D721Med (cell line): ENCODE measurements at places on chromosomes 3 and 15.
A peak's percentile ranks its signal among the peaks of the same experiment; 100 is the strongest.

GRCh38 chr3:197398286-197398878 lies 100.0 kb upstream of the DLG1 start:
- DNase-seq, result no peak

- DNase-seq, result no peak
These were observed 73.5 kb upstream of the ABI3BP start for GRCh38 chr3:101066711-101067129.

GRCh38 chr15:32641517-32642059 lies at the start of gene SCG5:
TSS of gene SCG5 (plus strand) at chr15:32641710. CDS start at chr15:32643593, 1,883 bp downstream.
- DNase-seq, result no peak

- no peak for DNase-seq
These were observed 189.4 kb downstream of the MFSD1 start for GRCh38 chr3:158991146-158991705.

GRCh38 chr3:29827756-29828155 lies 546.9 kb downstream of the RBMS3 start:
- DNase-seq, result no peak

DNA sequence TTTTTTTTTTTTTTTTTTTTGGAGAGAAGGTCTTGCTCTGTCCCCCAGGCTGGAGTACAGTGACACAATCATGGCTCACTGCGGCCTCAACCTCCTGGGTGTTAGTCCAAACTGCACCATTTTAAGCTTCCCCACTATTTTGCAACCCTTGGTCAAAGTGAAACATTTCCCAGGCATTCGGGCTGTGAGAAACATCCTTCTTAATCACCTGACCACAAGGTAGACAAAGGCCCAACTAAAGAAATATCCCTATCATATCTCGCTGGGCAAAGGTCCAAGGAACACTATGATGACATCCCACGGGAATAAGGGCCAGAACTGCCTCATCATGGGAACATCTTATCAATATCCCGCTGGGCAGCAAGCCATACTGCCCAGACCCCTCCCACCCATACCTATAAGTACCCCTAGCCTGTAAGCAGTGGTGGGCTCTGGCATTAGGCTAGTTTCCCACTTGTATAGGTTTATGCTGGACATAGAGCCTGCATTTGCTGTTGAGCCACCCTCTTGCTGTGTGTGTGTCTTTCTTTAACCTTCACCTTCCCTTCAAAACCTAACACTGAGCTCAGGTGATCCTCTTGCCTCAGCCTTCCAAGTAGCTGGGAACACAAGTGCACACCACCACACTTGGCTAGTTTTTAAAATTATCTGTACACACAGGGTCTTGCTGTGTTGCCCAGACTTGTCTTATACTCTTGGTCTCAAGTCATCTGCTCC lies 95.2 kb downstream of the SEMA5B start:
- no peak for DNase-seq

DNA sequence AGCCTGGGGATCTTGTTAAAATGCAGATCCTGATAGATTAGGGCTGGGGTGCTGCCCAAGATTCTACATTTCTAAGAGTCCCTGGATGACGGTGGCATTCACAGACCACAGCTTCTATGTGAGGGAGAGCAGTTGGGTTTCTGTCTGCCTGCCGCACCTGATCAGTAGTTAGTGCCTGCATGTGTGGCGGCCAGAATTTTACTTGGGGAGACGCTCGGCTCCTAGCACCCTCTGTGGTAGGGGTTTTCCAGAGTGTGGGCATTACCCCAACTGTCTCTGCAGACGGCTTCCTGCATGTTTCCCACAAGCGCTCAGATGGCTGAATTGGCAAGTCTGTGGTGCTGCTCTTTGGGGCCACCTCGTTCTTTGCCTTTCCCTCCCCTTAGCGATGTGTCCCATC lies 8.3 kb downstream of the GHRL start:
- no peak for DNase-seq

- DNase-seq, result no peak
These were observed 225.6 kb downstream of the TIGIT start for GRCh38 chr3:114519415-114519814.

- no peak for DNase-seq
These were observed 185.8 kb upstream of the CFAP20DC start for GRCh38 chr3:59235634-59236012.

DNA sequence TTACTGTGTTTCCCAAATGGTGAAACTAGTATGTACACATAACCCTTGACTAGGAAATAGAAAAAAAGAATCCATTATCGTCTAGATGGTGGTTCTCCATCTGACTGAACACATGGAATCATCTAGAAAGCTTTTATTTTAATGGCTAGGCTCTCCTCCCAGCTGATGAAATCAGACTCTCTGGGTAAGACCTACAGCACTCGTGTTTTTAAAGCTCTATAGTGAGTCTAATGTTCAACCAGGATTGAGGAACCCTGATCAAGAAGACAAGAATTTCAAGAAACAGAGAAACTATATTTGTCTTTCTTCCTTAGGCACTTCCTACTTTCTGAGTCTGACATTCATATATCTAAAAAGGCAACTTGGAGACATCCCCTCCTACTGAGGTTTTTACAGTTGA lies 118.8 kb downstream of the TMCO5A start:
- DNase-seq, result no peak

- no peak for DNase-seq
These were observed 38.3 kb downstream of the MTHFS start for GRCh38 chr15:79858469-79858868.

DNA sequence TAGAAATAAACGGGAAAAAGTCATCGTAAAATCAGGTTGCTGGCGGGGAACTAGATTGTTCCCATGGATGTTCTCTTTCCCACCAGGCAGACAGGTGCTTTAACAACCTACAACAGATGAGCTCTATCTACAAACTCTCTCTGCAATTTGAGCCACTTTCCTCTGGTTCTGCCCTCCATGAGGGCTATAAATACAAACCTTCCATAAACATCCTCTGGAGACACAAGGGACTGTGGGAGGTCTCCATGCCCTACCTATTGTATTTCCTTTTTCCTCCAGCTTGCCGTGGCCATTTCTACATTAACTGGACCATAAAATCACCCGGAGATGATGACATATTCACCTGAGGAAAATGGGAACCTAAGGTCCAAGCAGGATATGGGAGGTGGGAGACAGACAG lies 151.1 kb downstream of the GABRB3 start:
- DNase-seq, result no peak

GRCh38 chr3:125039131-125040100 lies 16.4 kb downstream of the HEG1 start:
- DNase-seq, result no peak

- DNase-seq, result no peak
These were observed 462 bp downstream of the EDEM1 start for GRCh38 chr3:5187920-5188418.

- no peak for DNase-seq
These were observed 6.9 kb downstream of the CXCR6 start for GRCh38 chr3:45950131-45950530.

DNA sequence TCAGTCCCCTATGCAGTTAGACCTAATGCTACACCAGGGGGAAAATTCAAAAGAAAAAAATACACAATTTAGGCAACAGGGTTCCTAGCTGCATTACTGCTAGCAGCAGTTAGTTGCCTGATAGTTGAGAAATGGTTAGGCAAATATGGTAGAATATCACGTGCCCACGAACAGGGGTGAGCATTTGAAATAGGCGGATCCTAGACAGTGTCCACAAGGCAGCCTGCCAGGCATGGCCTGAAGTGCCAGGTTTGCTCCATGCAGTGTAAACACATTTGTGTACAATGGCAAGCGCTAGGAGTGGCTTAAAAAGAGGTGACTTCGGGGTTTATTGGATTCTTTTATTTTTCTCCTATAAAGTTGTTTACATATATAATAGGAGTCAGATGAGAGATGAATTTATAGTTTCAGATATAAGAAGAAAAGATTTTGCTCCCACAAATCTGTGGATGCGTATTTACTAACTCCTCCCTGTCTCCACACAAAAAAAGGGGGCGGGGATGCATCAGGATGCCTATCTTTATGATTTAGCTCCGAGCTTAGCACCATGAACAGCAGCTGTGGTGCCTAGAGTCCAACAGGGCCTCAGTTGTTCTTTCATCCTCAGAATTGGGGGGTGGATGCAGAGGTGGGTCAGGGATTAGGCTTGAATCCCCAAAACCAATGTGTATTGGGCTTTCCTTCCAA lies 3.9 kb upstream of the TGM4 start:
- no peak for DNase-seq

DNA sequence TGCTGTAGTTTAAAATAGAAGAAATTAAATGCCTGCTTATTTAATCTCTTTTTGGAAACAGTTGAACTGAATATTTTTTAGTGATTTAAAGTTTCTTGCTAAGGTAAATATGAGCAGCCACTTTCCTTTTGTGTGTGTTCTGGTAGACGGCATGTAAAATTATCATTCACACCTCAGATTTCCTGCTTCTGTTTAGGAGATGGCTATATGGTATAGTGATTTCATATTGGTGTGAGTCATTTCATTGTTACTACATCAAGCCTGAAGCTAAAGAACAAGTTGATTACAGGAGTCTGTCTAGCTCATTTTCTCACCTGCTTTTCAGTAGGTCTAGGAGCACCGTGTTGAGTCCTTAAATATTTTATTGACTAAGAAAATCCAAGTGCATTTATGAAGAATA lies 2.2 kb downstream of the LRCH3 start:
- DNase-seq, result no peak

GRCh38 chr15:73972984-73973682 lies 19.0 kb downstream of the STOML1 start:
- peak; percentile 73 for DNase-seq

DNA sequence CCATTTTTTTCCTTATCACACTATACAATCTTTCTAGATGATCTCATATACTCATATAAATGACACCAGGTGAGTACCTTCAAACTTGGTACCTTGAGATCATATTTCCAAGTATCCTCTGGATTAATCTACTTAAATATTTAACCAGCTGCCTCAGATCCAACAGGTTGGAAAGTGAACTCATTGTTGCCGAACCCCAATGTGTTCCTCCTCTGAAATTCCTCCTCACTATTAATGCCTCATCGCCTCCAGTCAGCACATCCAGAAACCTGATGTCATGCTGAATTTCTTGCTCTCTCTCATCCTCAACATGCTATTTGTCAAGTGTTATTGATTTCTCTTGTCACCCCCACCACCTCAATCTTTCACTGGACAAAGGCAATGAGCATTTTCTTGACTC lies 221.8 kb downstream of the FMN1 start:
- no peak for DNase-seq

DNA sequence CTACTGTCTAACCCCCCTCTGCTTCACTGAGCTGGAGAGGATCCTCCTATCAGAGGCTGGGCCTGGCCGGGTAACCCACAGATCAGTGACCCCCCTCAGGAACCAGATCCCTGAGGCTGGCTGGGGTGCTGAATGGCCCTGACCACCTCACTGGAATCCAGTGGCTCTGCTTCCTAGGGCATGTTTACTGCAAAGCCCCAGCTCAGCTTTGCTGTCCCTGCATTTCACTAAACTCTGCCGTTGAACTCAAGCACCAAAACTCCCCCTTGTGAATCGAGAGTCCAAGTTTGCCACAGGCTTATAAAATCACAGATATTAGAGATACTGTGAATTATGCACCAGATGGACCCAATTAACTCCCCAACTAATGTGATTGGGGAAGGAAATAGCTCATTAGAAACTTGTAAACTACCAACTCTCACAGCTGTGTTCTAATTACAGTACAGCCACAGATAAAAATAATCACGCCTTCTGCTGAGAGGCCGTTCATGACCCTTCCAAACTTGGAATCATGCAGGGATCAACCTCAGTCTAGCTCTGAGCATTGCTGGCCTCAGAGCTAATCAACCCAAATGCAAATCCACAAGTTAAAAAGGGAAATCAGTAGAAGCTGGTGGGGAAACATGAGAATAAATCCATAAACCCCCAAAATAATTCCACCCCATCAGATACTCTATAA lies 47.0 kb downstream of the OCA2 start:
- no peak for DNase-seq

GRCh38 chr15:88654430-88655102 lies 15.8 kb downstream of the ISG20 start:
- no peak for DNase-seq

GRCh38 chr3:184540777-184541681 lies 20.6 kb upstream of the EPHB3 start:
- DNase-seq, result no peak

- DNase-seq, result no peak
These were observed 159.6 kb downstream of the MEIS2 start for GRCh38 chr15:36940636-36941260.

- no peak for DNase-seq
These were observed 20.8 kb downstream of the STAG1 start for GRCh38 chr3:136731274-136731884.

- DNase-seq, result peak; percentile 74
These were observed 16.1 kb upstream of the SEMA4B start for GRCh38 chr15:90184786-90185704.

DNA sequence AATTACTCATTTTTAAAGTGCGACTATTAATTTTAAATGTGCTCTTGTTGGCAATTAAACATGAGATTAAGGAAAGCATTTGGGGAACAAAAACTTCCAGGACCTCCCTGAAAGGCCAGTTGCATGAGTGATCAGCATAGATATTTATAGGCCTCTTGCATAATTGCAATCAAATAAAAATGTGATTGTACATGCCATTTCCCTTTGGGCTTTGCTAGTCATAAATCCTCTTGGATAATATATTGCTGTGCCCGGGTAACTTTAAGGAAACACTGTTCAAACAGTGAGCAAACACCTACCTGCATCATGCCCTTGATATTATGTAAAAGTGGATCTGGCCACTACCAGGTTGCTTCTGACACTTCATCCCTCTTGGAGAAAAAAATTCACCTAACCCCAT lies 239.1 kb downstream of the MCTP2 start:
- DNase-seq, result no peak

GRCh38 chr3:119541547-119541946 lies 17.9 kb downstream of the CD80 start:
- DNase-seq, result no peak

DNA sequence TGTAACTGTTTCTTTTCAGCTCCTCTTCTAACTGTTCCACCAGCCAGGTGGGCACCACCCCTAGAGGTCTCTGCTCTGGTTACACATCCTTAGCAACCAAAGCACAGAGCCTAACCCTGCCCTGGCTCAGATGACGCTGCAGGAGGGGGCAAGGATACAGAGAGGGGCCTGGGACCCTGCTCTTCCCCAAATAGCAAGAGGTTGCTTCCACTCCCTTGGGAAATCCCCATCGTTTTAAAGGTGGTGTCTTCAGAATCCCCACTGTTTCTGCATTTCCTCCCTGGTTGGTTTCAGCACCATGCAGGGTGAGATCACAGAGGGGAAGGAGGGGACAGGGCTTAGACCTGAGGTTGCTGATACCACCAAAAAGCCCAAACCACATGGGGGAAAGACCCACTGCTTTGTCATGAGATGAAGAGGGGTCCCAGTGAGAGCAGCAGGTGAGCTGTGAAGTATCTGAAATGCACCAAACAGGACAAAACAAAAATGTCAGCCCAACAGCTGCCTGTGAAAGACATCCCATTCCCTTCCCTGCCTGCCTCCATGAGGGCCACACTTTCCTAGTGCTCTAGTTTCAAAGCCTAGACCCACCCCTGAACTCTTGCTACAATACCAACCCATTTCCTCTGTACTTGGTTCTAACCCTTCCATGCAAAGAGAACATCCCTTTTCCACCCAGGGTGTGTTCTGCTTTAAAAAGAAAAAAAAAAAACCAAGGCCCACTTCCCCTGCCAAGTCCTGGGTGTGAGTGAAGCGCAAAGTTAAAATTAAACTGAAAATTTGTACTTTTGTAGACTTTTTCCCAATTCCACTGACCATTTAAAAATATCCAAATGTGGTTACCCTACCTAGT lies 29.0 kb downstream of the ANP32A start:
- DNase-seq, result no peak

GRCh38 chr3:23116081-23116837 lies 86.9 kb upstream of the UBE2E2 start:
- DNase-seq, result no peak
